Mesothelial cell of epicardium (in vitro differentiated cells): ENCODE measurements at places on chromosomes 1 and 21.

DNA sequence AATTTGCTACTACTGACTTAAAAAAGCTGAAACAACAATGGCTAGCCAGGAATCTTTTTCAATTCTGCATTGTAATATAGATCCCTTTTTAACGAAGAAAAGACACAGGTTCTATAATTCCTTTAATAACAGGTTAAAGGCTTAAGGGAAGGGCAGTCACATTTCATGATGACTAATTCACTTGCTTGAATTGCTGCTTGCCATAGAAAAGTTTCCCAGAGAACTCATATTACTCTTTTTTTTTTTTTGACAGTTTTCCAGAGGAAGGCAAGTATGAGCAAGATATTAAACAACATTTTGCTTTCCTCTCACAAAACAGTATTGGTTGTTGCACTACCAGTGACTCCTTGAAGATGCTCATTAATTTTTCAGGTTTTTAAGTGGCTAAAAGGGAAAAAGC is 60.9 kb downstream of the IL23R start:
- no peak for DNase-seq
- no peaks in the 10 kb centered on the region for H3K27me3 ChIP-seq
- no peak overlapping the region for H3K4me3 ChIP-seq

DNA sequence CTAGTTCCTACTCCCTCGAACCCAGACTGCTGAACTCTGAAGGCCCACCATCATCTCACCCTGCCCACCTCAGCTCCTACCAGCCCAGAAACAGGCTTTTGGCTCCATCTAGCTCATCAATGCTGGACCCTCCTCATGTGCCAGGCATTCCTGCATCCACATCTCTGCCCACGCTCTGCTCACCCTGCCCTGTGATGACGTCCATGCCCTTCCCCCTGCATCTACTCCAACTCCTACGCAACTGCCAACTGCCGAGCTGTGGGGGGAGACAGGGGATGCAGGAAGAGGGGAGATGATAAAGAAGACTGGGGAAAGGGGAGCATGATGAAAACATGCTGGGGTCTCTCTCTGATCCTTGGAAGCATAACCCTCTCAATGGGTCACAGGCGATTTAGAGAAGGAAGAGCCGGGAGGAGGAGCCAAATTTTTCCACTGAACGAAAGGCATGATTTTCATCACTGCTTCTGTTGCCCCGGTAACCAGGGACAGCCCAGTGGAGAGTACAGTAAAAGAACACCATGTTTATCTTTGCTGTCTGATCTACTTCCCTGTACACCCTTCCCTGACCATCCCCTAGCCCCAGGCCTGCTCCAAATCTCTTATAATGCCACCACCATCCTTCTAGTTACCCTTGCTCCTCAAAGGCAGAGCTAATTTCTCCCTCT is 44.3 kb downstream of the CD34 start:
- peaks cover 18% of the 10 kb centered on the region for H3K4me1 ChIP-seq
- peaks cover 21% of the 10 kb centered on the region for H3K27me3 ChIP-seq
- H3K36me3 ChIP-seq: no peaks in the 10 kb centered on the region
- H3K4me3 ChIP-seq: no peak overlapping the region
- no peak overlapping the region for H3K27ac ChIP-seq

- no peak overlapping the region for H3K27ac ChIP-seq
- no peaks in the 10 kb centered on the region for H3K27me3 ChIP-seq
- peaks cover 20% of the 10 kb centered on the region for H3K4me1 ChIP-seq
- DNase-seq: no peak
- no peak overlapping the region for H3K4me3 ChIP-seq
These were observed 4.7 kb downstream of the S100A2 start for GRCh38 chr1:153560771-153561465.

- H3K4me3 ChIP-seq: no peak overlapping the region
- H3K36me3 ChIP-seq: peaks cover 11% of the 10 kb centered on the region
- H3K27ac ChIP-seq: no peak overlapping the region
- no peak for DNase-seq
- no peaks in the 10 kb centered on the region for H3K27me3 ChIP-seq
These were observed 26.1 kb downstream of the PDE9A start for GRCh38 chr21:42679319-42680057.

GRCh38 chr1:93905051-93905450 is 4.2 kb downstream of the GCLM start:
- H3K27ac ChIP-seq: no peak overlapping the region
- peaks cover 13% of the 10 kb centered on the region for H3K4me1 ChIP-seq
- no peaks in the 10 kb centered on the region for H3K27me3 ChIP-seq
- peaks cover 2% of the 10 kb centered on the region for H3K36me3 ChIP-seq
- DNase-seq: no peak
- H3K4me3 ChIP-seq: no peak overlapping the region

DNA sequence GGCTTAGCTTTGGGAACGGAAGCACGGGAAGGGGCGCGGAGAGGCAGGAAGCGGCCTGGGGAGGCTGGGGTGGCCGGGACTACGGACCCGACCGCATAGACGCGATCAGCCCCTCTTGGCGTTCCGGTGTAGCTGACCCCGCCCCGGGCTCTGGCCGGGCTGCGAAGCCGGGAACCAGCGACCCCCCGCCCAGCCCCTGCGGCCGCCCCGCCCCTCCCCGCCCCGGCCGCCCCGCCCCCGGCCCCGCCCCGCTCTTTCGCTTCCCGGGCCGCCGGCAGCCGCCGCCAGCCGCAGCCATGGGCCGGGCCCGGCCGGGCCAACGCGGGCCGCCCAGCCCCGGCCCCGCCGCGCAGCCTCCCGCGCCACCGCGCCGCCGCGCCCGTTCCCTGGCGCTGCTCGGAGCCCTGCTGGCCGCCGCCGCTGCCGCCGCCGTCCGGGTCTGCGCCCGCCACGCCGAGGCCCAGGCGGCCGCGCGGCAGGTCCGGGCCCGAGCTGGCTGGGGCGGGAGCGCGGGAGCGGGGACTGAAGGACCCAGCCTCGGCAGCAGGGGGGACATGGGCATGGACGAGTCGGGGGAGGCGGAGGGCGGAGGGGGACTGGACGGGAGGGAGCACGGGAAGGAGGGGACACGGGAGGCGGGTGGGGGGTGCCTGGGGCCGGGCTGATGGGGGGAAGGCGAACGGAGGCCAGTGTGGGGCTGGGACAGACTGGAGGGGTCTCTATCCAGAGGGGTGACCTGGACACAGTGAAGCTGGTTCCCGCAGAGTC is at the start of gene SELENON:
SELENON (plus strand) TSS at position 259 of the 768 bp plus-strand sequence; CDS start at position 297, 38 bp downstream.
- peak within 1 kb of the TSS; percentile 79 for H3K4me3 ChIP-seq
- H3K27me3 ChIP-seq: peaks cover 8% of the 10 kb centered on the region
- H3K36me3 ChIP-seq: no peaks in the 10 kb centered on the region
- DNase-seq: no peak
- peaks cover 24% of the 10 kb centered on the region for H3K4me1 ChIP-seq

- H3K4me1 ChIP-seq: no peaks in the 10 kb centered on the region
- no peak for DNase-seq
- H3K27ac ChIP-seq: no peak overlapping the region
- no peak overlapping the region for H3K4me3 ChIP-seq
- no peaks in the 10 kb centered on the region for H3K27me3 ChIP-seq
These were observed 45.9 kb downstream of the FAAP20 start for GRCh38 chr1:2148691-2149090.

DNA sequence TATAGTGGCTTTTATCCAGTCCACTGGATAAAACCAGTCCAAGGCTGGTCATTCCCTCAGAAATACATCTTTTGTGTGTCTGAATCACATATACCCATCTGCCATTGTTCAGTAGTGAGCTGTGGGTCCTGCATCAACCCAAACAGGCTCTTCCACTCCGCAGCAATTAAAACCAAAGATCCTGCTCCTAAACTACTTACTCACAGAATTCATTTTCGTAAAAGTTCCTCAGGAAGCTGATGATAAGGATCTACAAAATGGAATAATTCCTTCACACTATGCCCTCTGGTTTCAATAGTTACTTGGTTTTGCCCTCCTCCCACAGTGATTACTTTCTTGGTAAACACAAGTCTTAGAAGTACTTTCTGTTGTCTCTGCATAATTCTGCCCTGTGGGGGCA is 5.1 kb upstream of the MFSD2A start:
- no peaks in the 10 kb centered on the region for H3K36me3 ChIP-seq
- H3K4me3 ChIP-seq: no peak overlapping the region
- DNase-seq: no peak
- H3K27ac ChIP-seq: no peak overlapping the region
- H3K27me3 ChIP-seq: peaks cover 21% of the 10 kb centered on the region
- peaks cover 5% of the 10 kb centered on the region for H3K4me1 ChIP-seq

DNA sequence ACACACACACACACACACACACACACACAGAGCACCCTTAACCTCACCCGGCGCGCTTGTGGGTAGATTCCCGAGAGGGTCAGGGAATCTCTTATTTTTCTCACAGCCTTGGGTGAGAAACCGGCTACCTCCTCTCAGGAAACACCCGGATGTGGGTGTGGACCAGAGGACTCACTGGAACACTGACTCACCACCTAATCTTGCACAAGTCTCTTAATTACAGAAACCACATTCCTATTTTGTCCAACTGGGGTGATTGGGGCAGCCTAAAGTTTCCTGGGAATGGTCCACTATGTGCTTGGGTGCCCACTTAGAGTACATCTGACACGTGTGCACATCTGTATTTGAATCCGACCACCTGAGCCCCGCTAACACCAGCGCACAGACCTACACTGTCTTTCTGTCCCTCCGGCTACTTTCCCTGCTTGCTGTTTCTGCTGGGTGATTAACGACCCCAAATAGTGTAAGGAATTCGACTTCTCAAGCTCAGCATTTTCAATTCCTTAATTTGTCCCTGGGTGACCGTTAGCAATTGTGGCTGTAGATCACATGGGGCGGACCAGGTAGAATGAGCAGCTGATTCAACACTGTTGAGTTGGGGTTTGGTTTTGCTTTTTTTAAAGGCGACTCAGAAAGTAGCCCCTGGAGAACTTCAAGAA is 14.0 kb upstream of the TBX15 start:
- peaks cover 26% of the 10 kb centered on the region for H3K4me1 ChIP-seq
- H3K27ac ChIP-seq: no peak overlapping the region
- H3K36me3 ChIP-seq: no peaks in the 10 kb centered on the region

DNA sequence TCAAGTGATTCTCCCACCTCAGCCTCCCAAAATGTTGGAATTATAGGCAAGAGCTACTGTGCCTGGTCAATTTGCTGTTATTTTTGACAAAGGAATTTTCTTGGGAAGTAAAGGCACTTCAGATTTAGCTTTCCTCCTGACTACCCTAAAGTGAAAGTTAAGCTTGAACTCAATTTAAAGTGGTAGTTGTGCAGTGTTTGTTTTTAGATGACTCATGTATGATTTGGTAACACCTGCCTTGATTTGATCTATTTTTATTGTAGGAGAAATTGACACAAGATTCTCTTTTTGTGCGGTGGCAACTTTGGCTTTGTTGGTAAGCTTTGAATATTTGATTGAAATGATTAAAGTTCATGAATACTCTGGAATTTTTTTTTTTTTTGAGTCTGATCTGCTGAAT is 5.0 kb downstream of the RABGGTB start:
- no peak for DNase-seq
- H3K4me1 ChIP-seq: peaks cover 43% of the 10 kb centered on the region
- no peak overlapping the region for H3K4me3 ChIP-seq
- no peaks in the 10 kb centered on the region for H3K27me3 ChIP-seq
- H3K36me3 ChIP-seq: peaks cover 30% of the 10 kb centered on the region

DNA sequence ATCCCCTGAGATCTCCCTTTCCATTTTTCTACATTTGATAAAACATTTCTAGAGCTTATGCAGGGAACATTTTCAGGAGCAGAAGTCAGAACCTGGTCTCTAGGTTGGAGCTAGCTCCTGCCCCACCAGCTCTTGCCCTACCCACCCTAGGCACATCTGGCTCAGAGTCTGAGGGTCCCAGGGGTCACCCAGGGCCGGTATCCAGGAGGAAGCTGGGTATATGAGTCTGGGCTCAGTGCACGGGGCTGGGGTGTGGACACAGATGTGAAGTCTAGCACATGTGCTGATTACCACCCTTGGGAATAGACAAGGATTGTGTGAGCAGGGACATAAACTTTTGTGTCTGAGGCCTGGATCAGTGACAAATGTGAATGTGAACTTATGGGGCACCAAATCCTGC is 95.4 kb downstream of the MATN1 start:
- no peak overlapping the region for H3K27ac ChIP-seq
- no peak overlapping the region for H3K4me3 ChIP-seq
- no peaks in the 10 kb centered on the region for H3K4me1 ChIP-seq
- H3K27me3 ChIP-seq: peaks cover 29% of the 10 kb centered on the region
- no peak for DNase-seq

- H3K36me3 ChIP-seq: no peaks in the 10 kb centered on the region
- H3K4me1 ChIP-seq: no peaks in the 10 kb centered on the region
- DNase-seq: no peak
- peaks cover 67% of the 10 kb centered on the region for H3K27me3 ChIP-seq
These were observed 175.4 kb upstream of the COA6 start for GRCh38 chr1:234197839-234198238.

DNA sequence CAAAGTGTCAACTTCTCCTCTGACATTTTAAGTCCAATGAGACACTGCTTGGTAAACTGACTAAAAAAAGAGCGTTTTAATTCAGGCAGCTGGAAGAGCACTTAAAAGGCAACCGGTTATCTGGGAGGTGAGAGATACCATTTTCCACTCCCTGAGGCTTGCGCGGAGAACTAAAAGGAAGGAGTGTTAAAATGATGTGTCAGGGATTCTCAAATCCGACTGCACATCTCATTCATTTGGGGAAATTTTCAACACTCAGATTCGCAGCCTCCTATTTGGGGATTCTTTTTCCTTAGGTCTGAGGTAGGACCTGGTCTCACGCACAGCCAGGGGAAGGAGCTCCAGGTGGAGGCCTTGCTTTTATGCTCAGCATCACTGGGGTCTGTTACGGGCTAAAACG is 153.9 kb downstream of the GABPA start:
- no peaks in the 10 kb centered on the region for H3K4me1 ChIP-seq
- DNase-seq: no peak
- no peak overlapping the region for H3K4me3 ChIP-seq
- no peak overlapping the region for H3K27ac ChIP-seq
- peaks cover 59% of the 10 kb centered on the region for H3K36me3 ChIP-seq
- no peaks in the 10 kb centered on the region for H3K27me3 ChIP-seq

DNA sequence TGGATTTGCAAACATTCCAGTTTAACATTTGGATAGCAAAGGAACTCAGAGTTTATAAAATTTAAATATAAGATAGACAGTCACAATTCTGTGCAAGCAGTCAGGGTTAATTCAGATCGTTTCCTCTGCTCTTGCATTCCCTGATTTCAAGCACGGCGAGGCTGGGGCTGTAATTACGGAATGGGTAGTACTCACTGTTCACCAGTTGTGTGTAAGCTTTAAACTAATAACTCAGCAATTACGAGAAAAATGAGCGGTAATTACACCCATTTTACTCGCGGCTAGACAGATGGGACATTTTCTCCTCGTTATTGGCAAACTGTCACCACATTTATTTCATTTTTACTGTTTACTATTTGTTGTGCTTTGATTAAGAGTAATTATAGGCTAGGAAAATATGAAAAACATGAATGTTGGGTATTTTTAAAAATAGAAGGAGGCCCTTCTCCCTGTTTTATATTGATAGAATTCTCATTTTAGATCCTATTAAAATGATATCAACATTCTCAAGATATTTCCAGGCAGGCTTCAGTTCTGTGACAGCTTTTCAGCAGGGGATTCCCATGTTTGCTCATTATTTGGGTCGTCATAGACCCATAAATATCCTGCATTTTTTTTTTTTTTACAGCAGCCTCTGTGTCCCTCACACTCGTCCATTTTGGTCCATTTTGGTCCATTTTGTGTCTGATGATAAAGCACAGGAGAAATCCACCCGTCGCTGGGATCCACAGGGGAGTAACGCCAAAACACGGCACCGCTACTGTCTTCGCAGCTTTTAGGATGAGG is 208.3 kb downstream of the DSCAM start:
- no peaks in the 10 kb centered on the region for H3K4me1 ChIP-seq
- DNase-seq: no peak
- no peak overlapping the region for H3K4me3 ChIP-seq
- peaks cover 7% of the 10 kb centered on the region for H3K27me3 ChIP-seq
